Posterior cingulate gyrus (tissue), 11 donors: ENCODE measurements at places on chromosomes 3 and 15.

- DNase-seq = no peak
Measured at GRCh38 chr3:158713094-158713499, 19.2 kb downstream of the RARRES1 start.

- DNase-seq = peak; percentile 41
Measured at GRCh38 chr15:90902840-90903732, at the start of gene MAN2A2. MAN2A2 (plus strand) TSS chr15:90903302; CDS start chr15:90904208, 906 bp downstream.

DNA sequence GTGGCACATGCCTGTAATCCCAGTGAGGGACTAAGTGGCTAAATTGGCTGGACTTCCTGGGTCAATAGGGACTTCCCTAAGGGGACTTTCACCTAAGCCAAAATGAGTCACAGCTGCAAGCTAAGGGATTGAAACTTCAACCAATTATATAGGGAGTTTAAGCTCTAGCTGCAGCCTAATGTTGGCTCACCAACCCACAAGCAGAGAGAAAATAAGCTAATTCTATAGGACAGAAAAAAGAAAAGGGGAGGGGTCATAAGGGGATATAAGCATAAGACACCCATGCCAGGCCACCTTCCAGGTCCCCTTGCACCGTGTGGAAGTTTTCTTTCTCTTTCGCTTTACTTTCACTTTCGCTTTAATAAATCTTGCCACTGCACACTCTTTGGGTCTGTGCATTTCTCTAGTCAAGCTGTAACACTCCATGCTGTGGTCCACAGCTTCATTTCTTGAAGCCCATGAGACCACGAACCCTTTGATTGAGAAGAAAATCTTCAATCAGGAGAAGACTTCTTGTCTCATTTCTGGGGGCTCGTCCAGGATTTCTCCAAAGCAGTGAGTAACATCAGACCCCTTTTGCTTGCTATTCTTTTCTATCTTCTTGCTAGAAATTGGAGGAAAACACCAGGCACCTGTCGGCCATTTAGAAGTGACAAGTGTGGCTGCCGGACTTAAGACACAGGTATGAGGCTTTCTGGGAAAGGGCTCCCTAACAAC, 192.3 kb downstream of the IGSF11 start:
- no peak for DNase-seq

GRCh38 chr3:30768046-30768445, 126.4 kb downstream of the GADL1 start:
- DNase-seq = no peak

DNA sequence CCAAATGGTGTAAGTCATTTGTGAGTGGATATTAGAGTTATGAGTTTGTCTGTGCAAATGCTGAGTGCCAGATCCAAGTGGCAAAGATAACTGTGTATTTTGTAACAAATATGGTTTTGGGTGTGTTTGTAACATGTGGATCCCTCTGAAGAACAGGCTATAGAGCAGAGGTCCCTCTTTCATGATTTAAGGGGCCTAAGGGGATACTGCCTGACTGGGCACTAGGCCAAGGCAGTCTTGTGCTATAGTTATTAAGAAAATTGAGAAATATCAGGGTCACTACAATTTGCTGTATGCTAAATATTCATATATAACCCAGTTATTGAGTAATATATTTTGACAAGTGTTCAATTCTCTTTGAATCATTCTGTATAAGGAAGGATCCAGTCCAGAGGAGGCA, 555.6 kb upstream of the RGMA start:
- no peak for DNase-seq

- no peak for DNase-seq
Measured at GRCh38 chr3:161388855-161389254, 17.5 kb upstream of the SPTSSB start.

DNA sequence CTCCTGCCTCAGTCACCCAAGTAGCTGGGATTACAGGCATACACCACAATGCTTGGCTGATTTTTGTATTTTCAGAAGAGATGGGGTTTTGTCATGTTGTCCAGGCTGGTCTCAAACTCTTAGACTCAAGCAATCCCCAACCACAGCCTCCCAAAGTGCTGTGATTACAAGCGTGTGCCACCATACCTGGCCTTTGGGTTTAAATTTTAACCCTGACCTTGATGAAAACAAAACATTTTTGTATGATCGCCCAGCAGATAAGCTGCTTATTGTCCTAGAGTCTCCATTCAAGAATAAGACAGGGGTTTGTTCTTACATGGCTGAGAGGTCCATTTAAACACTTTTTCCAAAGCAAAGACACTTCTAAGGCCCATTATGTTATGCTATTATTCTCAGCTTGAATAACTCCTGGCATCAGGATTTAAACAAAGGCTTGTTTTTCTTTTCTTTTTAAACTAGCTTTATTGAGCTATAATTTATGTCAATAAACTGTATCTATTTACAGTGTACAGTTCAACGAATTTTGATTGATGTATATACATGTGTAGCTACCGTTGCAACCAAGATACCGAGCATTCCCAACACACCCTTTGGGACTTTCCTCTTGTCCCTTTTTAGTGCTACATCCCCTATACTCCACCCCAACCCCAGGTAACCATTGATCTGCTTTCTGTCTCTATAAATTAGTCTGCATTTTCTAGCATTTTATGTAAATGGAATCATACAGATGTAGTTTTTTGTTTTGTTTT, 1.4 kb upstream of the MUC13 start:
- no peak for DNase-seq

DNA sequence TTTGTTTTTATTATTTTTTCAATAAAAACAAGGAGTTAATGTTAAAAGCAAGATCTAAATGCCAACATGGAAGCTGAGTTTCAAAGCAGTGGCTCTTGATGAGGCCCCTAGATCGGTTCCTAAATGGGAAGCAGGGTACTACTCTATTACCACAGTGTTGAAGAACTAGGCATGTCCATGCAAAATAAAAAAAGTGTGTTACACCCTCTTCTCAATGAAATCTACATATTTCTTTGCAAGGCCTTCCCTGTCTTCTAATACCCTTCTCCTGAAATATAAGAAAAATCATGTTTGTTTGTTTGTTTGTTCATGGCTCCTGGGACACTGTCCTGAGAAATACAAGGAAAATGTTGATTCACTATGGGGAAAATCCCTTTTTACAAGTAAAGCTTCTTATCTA, 12.2 kb upstream of the SLC25A36 start:
- DNase-seq = no peak

DNA sequence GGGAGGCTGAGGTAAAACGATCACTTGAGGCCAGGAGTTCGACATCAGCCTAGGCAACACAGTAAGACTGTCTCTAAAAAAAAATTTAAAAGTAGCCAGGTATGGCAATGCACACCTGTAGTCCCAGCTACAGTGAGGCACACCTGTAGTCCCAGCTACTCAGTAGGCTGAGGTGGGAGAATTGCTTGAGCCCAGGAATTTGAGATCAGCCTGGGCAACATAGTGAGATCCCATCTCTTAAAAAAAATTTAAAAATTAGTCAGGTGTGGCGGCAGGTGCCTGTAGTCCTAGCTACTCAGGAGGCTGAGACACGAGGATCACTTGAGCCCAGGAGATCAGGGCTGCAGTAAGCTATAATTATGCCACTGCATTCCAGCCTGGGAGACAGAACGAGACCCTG, 6.8 kb downstream of the MESD start:
- no peak for DNase-seq

GRCh38 chr15:78992416-78993256, 47.8 kb upstream of the CTSH start:
- DNase-seq = no peak

DNA sequence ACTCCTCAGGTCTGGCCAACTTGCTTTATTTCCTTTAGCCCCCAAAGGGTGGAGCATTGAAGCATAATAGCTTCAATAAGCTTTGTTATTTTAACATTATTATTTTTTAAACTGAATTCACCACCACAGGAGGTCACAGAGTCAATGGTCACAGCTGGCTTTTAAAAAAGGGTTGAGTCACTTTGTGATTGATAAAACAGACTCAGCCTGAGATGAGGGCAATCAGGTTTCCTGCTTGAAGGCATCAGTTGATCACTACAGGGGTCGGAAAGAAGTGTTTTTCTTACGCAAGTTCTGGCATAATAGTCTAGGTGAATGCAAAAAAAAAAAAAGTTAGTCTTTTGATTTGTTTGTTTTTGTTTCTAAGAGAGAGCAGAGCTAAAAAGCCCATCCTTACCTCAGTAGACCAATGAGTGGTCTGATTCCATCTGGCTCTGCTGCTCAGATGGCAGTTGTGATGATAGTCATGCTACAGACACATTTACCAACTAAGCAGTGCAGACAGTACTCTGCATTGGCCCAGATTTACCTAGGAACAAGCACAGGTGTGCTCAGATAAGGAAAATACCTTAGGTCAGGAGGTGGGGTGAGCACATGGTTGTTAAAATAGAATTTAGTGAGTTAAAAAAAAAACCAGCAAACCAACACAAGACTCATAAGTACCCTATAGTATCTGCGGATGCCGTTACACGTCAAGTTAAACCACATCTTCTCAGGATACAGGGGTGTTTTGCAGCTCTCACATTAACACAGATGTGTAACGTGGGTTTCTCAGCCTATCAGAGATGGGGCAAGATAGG, 22.6 kb downstream of the ZNF80 start:
- DNase-seq = no peak

DNA sequence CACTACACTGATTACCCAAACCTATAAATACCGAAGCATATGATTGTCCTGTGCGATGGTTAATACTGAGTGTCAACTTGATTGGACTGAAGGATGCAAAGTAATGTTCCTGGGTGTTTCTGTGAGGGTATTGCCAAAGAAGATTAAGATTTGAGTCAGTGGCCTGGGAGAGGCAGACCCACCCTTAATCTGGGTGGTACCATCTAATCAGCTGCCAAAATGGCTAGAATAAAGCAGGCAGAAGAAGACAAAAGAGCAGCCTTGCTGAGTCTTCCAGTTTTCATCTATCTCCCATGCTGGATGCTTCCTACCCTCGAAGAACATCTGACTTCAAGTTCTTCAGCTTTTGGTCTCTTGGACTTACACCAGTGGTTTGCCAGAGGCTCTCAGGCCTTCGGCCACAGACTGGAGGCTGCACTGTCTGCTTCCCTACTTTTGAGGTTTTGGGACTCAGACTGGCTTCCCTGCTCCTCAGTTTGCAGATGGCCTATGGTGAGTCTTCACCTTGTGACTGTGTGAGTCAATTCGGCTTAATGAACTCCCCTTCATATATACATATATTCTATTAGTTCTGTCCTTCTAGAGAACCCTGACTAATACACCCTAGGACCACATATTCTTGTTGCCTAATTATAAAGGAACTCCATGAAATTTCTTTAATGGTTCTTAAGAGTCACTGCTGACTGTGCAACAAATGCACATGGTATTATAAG, 31.7 kb downstream of the CSNK1G1 start:
- no peak for DNase-seq

- DNase-seq = peak; percentile 77
Measured at GRCh38 chr3:10553591-10554235, 48.3 kb upstream of the ATP2B2 start.
